Ascending aorta (tissue), 2 donors: ENCODE measurements at places on chromosomes 6 and 20. TPM values are rescaled to one million over a fixed set of nuclear protein-coding genes. Genes with fewer than 3 reads are reported as not detected.

- H3K4me1 ChIP-seq: no peaks in the 10 kb centered on the region
- no peak overlapping the region for H3K4me3 ChIP-seq
- no peaks in the 10 kb centered on the region for H3K27me3 ChIP-seq
- no peak for DNase-seq
These were observed 138.7 kb upstream of the SLC24A3 start for GRCh38 chr20:19073584-19074218.

Gene MATN4
- total RNA-seq: 0.21 TPM

GRCh38 chr20:46767127-46767761 lies 57.8 kb downstream of the SLC2A10 start:
- H3K27ac ChIP-seq: no peak overlapping the region
- H3K27me3 ChIP-seq: no peaks in the 10 kb centered on the region
- no peaks in the 10 kb centered on the region for H3K36me3 ChIP-seq
- no peak overlapping the region for H3K4me3 ChIP-seq
- no peak for DNase-seq

Gene PAX1
- not detected for total RNA-seq

DNA sequence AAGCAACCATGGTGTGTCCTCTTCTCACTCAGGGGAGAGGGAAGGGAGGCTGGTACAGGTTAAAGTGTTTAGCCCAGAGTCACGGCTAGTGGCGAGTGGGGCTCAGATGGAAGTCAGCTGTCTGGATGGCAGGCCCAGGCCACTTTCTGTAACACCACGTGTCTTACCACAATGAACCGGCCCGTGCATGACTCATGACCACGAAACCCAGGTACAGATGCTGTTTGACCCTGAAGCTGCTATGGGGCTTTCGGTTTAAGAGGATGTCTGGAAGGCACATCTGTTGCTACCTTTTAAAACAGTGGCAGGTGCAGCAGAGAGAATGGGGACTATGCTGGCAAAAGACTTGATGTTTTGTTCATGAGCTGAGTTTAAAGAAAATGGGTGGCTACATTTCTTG lies 36.5 kb upstream of the MPC1 start:
- no peaks in the 10 kb centered on the region for H3K27me3 ChIP-seq
- no peak for DNase-seq
- no peak overlapping the region for H3K27ac ChIP-seq
- H3K4me3 ChIP-seq: no peak overlapping the region
- no peaks in the 10 kb centered on the region for H3K4me1 ChIP-seq

- no peak overlapping the region for H3K27ac ChIP-seq
- H3K36me3 ChIP-seq: no peaks in the 10 kb centered on the region
- no peaks in the 10 kb centered on the region for H3K27me3 ChIP-seq
- H3K4me3 ChIP-seq: no peak overlapping the region
These were observed 186.1 kb downstream of the JARID2 start for GRCh38 chr6:15431762-15432483.

DNA sequence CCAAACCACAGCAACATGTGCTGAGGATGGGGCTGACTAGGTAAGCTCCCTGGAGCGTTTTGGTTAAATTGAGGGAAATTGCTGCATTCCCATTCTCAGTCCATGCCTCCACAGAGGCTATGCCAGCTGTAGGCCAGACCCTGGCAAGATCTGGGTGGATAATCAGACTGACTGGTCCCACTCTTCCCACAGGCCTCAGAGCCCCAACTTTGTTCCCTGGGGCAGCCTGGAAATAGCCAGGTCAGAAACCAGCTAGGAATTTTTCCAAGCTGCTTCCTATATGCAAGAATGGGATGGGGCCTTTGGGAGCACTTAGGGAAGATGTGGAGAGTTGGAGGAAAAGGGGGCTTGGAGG lies 1.5 kb upstream of the VEGFA start:
- H3K36me3 ChIP-seq: no peaks in the 10 kb centered on the region
- H3K4me3 ChIP-seq: no peak overlapping the region
- no peak overlapping the region for H3K27ac ChIP-seq
- peaks cover 10% of the 10 kb centered on the region for H3K4me1 ChIP-seq

- no peak for DNase-seq
- no peak overlapping the region for H3K4me3 ChIP-seq
- no peaks in the 10 kb centered on the region for H3K4me1 ChIP-seq
- no peak overlapping the region for H3K27ac ChIP-seq
These were observed 57.4 kb downstream of the NPEPL1 start for GRCh38 chr20:58749979-58750378.

Gene BFSP1
- total RNA-seq: not detected

Gene FAM110A
- total RNA-seq: 9.7 TPM
